Naive B cell (primary cell): ENCODE measurements at places on chromosomes 7 and 10.

DNA sequence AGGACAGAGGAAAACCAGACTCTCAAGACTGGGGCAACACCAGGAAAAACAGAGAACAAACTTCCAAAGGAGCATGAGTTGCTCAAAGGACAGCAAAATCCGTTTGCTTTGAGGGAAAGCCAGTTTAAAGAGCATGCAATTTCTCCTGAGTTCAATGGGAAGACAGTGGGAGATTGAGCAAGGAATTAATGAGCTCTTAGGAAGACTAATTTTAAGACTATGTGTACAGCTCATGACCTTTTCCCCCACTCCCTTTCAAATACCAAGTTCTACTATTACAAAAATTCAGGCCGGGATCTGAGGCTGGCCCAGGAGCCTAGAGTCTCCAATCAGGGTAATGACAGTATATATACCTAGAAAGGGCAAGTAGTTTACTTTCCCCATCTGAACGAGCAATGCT is 79.2 kb downstream of the EPDR1 start:
- no peak for DNase-seq

DNA sequence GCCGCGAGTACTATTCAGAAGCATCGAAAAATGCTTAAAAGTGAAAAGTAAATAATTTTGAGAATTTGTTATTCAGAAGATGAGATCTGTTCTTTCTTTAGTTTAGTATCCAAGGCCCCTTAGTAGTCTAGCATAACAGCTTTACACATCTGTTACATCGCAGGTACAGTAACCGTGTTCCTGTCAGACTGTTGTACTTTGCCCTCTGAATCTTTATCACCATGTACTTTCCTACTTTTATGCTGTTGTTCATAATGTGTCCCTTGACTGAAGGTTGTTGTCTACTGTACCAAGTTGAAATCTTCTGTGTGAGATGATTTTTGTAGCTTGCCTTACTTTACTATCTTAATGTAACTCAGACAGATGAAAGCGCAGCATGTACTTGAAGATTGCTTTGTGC is 38.3 kb downstream of the WAC start:
- no peak for DNase-seq

GRCh38 chr10:102283488-102283887 is 38.2 kb downstream of the GBF1 start:
- DNase-seq, result no peak

GRCh38 chr7:124751027-124751426 is 14.6 kb downstream of the GPR37 start:
- no peak for DNase-seq

DNA sequence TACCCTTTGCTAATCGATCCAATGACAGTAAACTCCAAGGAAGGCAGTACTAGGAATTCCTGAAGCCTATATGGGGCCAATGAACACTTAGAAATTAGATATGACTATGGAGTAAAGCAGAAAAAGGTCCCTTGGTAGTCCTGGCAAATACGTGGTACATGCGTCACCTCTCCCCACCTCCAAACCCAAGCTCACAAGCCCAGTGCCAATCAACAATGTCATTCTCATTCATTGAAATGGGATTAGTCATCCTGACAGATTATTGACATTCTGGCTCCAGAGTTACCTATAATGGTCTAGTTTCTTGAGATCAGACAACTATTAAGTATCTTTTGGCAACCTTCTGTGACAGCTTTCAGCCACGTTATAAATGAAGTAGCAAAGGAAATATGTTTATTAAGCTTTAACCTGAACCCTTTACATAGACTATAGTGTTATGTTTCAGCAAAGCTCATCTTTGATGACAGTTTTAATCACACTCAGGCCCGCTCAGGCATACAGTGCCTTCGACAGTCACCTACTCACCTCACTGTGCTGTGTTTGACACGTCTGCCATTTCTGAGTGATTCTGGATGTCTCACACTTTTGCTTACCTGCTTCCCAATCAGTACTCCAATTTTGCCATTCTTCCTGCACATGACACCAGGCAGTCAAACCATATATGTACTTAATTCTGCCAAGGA is 69.6 kb upstream of the ADO start:
- DNase-seq, result no peak

- DNase-seq, result no peak
Observed at GRCh38 chr7:87152897-87153641, 816 bp downstream of the DMTF1 start.

DNA sequence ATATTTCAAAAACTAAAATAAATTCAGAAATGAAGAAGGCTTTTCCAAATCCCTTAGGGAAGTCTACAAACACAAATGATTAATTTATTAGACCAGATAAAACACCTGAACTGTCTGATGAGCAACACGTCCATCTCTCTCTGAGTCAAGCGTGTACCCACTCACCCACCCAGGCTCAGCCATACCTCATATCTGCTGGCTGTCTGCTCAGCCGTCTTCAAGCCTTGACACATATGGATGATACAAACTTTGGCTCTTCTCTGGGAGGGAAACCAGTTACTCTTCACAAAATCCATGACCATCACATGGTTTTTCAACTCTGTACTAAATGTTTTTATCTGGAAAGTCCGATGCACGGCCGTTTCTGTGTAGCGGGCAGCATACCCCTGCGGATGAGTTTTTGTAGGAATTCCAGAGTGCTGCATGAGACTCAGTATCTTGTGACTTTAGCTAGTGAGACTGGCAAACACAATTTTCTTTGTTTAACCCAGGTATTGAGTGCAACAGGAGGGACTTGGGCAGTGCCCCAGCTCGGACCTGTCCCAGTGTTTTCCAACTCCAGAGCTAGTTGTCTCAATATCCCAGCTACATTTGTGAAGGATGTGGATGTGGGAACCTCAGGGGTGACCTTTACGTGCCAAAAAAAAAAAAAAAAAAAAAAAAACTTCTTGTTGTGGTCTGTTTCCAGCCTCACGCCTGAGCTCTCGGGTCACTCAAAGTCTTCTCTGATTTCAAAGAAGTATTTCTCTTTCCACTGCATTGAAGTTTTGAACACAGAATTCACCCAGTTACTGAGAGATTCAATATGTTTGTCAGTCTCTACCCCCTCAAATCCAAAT is at the start of gene C10orf90:
TSS of gene C10orf90 (minus strand) at position 638 of the 839 bp plus-strand sequence. CDS start at position 425, 213 bp downstream.
- DNase-seq, result no peak

- DNase-seq, result peak; percentile 19
Observed at GRCh38 chr7:101884671-101885596, 67.5 kb downstream of the CUX1 start.

- DNase-seq, result no peak
Observed at GRCh38 chr7:27636326-27637006, 26.2 kb downstream of the HIBADH start.

DNA sequence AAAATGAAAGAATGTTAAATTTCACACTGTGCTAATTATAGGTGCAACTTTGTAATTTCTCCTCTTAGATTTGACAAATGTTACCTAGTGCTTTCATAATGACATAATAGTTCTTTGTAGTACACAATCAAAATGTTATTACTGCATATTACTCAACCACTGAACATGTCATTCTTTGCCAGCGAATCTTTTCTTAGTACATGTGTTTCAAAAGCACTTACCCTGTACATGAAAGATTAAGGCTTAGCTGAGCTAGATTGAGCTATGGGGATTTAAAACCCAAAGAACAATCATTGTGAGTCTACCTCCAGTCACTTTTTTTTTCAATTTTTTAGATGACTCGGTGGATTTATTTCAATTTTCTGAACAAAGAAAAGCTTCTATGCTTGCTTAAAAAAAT is 123.5 kb upstream of the FERD3L start:
- no peak for DNase-seq

GRCh38 chr7:120966961-120967360 is 16.4 kb downstream of the ING3 start:
- no peak for DNase-seq

DNA sequence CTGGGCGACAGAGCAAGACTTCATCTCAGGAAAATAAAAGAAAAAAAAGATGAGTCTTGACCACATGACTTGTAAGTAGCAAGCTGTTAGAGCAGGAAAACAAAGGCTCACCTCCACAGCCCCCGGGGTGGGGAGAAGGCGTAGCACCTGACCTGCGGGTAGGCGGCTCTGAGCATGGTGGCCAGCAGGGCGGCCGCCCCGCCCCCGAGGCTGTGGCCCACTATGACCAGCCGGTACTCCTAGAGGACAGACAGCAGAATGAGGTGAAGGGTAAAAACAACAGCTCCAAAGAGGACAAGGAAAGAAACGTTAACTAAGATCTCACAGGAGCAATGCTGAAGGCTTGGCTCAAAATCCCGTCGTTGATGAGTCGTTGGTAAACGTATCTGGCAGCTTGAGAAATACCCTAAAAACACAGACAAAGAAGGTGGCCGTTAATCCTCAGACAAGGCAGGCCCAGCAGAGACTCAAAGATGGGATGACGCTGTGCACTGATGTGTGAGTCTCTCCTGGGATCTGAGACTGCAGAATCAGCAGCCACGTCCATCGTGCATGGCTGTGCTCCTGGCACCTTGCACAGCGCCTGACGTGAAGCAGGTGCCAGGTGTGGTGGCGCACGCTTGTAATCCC is 31.1 kb downstream of the DAGLB start:
- DNase-seq, result no peak

- DNase-seq, result no peak
Observed at GRCh38 chr7:7707806-7708205, 10.6 kb downstream of the RPA3 start.

DNA sequence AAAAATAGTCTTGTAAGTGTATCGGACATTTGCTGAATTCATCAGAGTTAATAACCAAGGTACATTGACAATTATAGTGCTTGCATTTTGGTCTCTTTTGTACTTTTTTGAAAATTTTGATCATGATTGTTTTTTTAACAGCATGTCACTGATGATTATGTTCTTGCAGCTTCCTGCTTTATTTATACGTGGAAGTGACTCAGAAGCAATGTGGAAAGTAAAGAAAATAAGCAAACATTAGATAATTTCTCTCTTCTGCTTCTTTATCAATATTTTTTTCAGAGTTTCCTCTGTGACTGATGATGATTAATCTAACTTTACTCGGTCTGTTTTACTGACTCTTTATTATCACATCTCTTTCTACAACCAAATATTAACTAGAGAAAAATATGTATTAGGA is 1351.9 kb downstream of the REEP3 start:
- no peak for DNase-seq

- no peak for DNase-seq
Observed at GRCh38 chr10:127029061-127029460, 123.8 kb downstream of the DOCK1 start.

DNA sequence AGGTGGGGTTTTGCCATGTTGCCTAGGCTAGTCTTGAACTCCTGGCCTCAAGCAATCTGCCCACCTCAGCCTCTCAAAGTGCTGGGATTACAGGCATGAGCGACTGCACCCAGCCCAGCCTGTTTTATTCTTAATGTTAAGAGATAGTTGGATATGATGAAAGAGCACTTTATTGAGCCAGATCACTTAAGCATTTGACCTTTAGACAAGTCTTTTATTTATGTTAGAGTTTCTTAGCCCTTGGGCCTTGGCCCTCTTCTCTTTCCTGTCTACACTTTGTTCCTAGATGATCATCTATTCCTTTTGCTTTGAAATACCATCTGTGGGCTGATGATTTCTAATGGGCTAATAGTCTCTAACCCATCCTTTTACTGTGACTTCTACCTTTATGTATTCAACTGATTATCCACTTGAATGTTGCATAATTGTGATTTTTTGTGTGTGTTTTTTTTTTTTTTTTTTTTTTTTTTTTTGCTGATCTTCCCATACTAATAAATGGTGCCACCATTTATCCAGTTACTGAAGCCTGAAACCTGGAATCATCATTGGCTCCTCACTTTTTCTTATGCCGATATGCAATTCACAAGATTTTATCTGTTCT is 34.8 kb downstream of the BTRC start:
- DNase-seq, result no peak

DNA sequence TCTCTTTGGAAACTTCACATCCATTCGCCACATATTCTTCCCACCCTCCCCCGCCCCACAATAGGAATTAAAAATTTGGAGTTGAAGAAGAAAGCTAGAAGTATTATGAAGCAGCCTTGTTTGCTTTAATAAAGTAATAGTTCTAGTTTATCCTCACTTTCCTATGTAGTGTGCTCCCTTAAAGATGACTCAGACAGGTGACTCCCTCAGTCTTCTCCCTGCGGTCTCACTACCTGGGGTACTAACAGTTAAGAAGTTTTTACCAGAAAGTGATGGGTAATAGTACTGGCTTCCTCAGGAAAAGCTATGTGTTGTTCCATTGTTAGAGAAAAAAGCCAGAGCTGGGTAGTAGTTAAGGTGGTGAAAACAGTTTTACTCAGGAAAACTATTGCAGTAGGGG is 58.6 kb downstream of the CCNY start:
- DNase-seq, result no peak

- DNase-seq, result no peak
Observed at GRCh38 chr10:120713573-120714205, 137.5 kb upstream of the WDR11 start.

DNA sequence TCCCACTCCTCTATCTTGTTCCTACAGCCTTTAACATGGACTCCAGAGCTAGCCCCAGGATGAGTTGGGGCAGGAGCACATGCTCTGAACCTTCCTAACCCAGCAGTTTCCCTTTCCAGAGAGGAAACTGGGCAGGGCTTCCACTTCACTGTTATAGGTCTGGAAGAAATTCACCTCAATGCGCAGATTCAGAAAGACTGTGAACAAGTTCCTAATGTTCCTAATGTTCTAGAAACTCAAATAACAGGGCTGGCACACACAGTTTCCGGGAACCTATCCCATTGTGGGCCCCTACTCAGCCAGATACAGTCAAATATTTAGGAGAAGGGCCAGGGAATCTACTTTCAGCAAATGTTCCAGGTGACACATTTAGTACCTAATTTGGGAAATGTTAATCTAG is 29.7 kb downstream of the ABCC2 start:
- DNase-seq, result no peak

GRCh38 chr7:18546576-18546975 is 51.0 kb downstream of the HDAC9 start:
- DNase-seq, result no peak

DNA sequence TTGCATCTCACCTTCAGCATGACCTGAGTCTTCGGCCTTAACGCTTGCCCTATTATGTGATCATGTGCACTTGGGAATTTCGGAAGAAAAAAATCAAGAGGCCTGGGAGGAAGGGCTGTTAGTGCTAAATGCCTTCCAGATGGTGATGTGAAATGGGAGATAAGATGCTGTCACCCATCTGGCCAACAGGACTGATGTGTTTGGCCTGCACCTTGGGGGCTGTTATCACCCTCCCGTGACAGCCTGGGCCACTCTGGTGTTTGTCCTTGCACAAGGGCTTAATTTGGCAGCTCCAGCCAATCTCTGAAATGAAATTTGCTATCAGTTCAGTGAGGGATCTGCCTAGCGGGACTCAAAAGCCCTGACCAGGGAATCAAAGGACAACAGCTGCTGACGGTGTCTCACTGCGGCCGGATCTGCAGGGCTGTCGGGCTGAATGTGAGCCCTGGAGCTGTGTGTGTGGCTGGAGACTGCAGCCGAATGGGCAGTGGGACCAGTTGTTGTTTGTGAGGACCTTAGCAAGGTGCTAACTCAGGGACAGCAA is 131.4 kb upstream of the BTBD16 start:
- DNase-seq, result no peak
